Activated naive CD4-positive, alpha-beta T cell treated with anti-CD3 and anti-CD28 coated beads for 36 hours (primary cell): ENCODE measurements at places on chromosomes 2 and 18. TPM values are rescaled to one million over a fixed set of nuclear protein-coding genes. Genes with fewer than 3 reads are reported as not detected.

The TUBA3E gene
- not detected for total RNA-seq

The ALK gene
- not detected for total RNA-seq

The ST8SIA5 gene
- total RNA-seq = not detected

The HOXD9 gene
- not detected for total RNA-seq

The KATNAL2 gene
- 0.45 TPM for total RNA-seq
